ENCODE measurements at places on chromosomes 1 and 21.

DNA sequence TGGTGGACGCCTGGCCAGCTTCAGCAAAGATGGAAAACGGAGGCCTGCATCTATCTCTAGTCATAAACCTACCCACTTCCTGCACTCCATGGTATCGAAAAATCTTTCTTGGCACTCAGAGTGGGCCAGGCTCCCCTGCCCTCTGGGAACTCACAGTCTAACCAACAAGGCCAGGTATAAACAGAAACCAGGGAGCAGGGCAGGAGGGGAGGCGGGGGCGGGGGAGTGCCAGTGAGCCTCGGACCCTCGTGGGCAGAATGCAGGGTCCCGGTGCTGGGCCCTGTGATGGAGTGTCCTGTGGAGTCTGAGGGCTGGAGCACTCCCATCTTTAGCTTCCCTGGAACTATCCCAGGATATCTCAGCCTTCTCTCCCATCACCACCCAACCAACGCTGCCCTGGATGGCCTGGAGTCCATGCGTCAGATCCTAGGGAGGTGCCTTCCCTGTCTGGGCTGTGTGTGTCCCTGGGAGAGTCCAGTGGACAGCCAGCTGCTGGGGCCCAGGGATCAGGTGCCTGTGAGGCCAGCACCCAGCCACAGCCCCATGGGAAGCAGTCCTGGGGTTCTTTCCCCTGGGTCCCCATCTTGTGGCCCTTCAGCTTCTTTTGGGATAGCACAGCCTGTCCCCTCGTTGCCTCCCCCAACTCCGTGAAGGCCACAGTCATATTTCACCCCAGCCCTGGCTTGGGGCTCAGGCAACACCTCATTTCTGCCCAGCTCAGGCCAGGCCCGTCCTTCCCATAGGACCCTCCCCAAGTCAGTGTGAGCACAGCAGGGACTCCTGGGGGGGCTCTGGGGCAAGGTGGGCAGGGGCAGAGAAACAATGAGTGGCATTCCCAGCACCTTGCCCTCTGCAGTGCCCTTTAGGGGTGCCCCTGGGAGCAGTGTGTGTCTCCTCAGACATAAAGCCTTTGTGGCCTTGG is 1.1 kb upstream of the EPS8L3 start:
- no peak for DNase-seq

DNA sequence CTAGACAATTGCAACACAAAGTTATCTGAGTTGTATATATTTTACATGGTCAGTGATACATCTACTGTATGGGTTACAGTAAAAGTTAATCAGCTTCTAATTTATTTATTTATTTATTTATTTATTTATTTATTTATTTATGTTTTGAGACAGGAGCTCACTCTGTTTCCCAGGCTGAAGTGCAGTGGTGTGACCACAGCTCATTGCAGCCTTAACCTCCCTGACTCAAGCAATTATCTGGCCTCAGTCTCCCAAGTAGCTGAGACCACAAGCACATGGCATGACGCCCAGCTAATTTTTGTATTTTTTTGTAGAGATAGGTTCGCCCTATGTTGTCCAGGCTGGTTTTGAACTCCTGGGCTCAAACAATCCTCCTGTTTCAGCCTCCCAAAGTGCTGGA is 241.6 kb downstream of the PTPRC start:
- DNase-seq = no peak

DNA sequence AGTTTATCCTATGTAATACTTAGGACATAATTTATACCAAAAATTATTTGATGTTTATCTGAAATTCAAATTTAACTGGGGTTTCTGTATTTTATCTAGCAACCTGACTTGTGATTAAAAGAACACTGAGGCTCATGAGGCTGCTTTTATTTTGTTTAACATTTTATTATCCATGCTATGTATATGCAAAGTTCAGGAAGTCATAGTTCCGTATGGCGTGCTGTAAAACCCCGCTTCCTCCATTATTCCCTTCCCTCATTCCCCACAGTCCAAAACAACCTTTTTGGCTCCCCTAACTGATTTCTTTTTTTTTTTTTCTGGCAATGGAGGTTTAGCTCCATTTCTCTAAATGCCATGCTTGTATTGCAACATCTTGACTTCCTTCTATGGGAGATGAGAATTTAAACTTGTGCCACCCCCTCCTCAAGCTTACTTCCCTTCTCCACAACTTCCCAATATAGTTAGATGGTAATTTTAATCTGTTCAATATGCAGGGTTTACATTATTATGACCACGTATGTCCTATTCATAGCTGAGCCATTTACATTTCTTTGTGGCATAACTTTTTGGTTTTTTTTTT is 138.0 kb upstream of the DNAH14 start:
- no peak for DNase-seq

GRCh38 chr1:23695667-23696066 is 4.1 kb downstream of the RPL11 start:
- no peak for DNase-seq

- no peak for DNase-seq
Observed at GRCh38 chr21:29676395-29676794, 263.4 kb downstream of the GRIK1 start.

DNA sequence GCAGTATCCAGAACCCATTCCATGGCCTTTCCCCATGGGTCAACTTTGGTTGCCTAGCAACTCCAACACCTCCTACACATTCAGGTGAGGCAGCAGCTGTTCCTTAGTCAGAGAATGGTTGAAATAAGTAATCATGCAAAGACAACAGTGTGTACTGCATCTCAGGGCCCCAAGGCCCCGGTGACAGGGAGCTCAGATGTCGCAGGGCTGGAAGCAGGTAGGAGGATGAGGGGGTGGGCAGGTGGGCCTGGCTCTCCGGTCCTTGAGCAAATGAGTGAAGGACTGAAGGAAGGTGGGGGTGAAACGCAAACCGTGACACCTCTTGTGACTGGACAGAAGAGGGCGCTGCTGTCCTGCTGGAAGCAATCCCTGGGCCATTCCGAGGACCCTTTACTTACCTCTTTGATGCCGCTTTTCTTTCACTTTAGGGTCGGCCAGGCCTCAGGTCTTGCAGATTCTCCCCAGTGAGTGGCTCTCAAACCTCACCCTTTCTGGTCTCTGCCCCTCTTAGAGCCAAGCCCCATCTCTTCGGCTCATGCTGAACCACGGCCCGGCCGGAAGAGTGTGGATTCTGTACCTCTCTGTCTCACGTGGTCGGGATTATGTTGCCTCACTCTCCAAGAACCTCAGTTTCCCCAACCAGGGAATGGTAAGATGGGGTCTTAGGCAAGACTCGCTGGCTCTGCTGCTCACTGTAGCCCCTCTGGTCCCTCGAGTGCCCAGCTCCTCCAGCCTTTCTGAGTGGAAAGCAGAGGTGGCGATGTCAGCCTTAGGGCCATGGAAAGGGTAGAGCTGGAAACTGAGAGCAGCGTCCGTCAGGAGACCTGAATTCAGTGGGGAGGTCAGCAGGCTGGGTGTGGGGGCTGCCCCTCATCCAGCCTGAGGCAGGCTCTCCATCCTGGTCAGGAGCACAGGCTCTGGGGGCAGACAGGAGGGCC is 5.6 kb upstream of the KCNA10 start:
- DNase-seq = peak; percentile 44

- no peak for DNase-seq
Observed at GRCh38 chr1:110426854-110427253, 19.4 kb upstream of the LAMTOR5 start.

DNA sequence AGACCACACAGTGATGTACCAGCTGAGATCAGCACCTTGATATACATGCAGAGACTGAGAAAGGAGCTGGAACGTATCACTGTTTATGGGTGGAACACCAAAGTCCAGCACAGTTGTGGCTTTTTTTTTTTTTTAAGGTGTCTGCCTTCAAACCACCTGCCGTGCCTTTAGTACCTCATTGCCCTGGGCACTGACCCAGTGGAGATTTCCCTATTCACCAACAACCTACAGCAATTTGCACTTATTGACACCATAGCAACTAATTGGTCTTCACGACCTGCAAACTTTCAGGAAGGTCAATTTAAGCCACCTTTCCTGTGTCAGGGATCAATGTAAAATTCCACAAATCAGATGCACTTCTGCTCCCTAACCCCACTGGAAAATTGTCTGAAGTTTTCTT is 181.6 kb upstream of the ADGRL2 start:
- no peak for DNase-seq

DNA sequence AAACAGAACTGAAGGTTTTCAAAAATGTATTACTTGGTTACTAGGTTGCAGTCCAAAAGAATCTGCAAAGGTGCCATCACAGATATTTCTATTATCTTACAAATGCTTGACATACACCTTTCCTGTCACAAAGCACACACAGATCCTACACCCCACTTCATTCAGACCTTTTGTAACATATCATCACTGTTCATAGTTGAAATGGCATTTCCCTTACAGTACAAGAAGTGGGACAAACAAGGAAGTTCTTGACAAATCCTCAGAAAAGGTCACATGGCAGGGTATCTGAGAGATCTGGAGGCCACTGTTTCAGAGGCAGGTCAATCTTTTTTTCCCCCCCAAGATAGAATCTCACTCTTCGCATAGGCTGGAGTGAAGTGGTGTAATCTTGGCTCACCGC is 21.3 kb downstream of the TOR1AIP2 start:
- DNase-seq = no peak

DNA sequence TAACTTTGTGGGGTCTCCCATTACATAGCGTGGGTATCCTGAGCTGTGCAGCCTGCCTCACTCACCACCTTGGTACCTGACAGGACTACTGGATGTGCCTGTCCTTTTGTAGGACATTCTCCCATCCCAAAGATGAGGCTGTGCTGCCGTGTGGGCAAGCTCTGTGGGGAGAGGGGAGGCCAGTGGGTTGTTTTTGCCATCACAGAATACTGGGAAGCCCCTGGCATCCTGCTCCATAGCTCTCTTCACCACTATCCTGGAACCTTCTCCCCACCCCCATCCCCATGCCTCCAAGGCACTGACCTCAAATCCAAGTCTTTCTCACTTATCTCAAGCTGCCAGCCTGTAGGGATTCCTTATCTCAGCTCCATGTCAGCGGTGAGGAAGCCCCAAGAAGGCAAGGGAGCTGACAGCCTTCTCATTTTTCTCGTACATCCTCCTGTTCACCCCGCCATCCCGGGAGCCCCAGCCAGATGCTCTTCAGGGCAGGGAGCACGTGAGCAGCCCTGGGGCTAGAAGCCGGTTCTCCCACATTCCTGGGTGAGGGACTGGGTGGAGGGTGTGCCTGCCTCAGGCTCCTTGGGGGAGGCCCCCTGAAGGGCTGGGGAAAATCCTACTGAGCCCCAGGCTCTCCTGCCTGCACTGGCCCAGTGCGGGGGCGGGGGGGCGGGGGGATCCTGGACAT is 2.4 kb upstream of the ELF3 start:
- no peak for DNase-seq

- DNase-seq = no peak
Observed at GRCh38 chr1:112126598-112126997, 137.1 kb upstream of the KCND3 start.

DNA sequence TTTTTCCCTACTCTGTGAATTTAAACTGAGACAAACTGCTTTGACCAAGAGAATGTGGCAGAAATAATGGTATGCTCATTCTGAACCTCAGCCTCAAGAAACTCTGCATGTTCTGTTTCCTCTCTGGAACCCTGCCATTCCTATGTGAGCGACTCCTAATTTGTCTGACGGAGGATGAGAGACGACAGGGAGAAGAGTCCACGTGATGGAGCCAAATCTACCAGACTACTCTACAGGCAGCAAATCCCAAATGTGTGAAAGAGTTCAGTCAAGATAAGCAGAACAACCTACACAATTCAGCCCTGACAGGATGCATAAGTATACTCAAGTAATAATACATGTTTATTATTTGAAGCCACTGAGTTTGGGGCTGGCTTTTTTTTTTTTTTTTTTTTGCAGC is 153.5 kb downstream of the DPYD start:
- no peak for DNase-seq

DNA sequence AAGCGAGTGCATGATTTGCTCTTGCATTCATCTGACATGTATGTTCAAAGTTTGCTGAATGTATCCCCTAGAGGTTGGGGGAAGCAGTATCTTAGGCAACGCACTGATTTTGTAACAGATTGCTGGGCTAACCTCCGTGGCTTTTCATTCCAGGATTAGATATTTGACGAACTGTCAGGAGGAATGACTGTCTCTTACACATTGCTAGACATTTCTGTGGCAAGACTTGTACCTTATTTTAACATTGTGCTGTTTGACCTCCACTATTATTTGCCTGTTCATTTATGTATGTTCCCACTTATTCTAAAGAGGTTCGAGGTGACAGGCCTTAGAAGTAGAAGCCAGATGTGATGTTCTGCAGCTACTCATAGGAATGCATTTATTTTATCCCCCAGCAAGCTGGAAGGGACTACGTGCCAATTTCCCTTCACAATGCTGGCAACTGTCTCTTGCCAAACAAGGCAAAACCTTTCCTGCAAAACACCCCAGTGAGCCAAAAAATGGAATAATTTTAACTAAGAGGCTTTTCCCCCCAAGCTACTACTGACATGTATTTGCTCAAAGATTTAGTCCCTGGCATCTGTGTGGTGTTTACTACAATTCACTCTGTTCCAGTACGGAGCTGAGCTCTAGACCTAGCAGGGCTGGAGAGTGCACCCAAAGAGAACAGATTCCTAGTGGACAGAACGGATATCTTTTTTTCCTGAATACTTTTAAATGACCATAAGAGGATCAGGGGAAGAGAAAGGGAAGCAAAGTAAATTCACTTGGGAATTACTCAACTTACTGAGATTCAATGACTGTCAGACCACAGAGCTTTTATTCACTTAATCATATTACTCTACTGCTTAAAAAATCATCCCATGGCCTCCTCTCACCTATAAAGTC is 646.2 kb downstream of the SMYD3 start:
- DNase-seq = no peak

- DNase-seq = no peak
Observed at GRCh38 chr1:1779320-1779675, 1.0 kb upstream of the NADK start.

DNA sequence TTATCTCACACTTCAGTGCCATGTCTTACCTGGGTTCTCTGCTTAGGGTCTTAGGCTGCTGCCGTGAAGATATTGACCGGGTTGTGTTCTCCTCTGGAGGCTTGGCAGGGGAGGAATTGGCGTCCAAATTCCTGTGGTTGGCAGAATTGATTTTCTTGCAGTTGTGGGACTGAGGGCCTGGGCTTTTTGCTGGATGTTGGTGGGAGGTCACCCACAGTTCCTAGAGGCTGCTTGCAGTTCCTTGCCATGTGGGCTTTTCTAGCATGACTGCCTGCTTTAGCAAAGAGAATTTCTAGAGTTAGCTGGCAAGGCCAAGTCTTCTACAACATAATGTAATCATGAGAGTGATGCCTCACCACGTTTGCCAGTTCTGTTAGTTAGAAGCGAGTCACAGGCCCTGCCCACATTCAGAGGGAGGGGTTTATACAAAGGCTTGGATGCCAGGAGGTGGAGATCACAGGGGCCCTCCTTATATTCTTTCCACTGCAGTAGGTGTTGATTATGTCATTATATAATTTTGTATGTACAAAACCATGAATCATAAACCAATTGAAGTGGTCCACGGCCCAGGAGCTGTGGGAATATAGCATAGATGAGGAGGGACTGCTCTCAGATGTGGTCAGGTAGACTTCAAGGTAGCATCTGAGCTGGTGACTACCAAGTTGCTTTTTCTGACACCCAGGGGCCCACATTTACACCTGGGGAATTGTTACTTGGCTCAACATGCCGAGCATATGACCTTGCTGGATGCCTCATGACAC is 6.6 kb downstream of the UBL4B start:
- no peak for DNase-seq

GRCh38 chr1:81126989-81127581 is 673.6 kb upstream of the ADGRL2 start:
- no peak for DNase-seq
